ENCODE measurements at places on chromosomes 2 and 18. TPM values are rescaled to one million over a fixed set of nuclear protein-coding genes. Genes with fewer than 3 reads are reported as not detected.

The DYNAP gene
- total RNA-seq: not detected

- DNase-seq: no peak
Observed at GRCh38 chr2:195586062-195586714, 70.8 kb upstream of the SLC39A10 start.

DNA sequence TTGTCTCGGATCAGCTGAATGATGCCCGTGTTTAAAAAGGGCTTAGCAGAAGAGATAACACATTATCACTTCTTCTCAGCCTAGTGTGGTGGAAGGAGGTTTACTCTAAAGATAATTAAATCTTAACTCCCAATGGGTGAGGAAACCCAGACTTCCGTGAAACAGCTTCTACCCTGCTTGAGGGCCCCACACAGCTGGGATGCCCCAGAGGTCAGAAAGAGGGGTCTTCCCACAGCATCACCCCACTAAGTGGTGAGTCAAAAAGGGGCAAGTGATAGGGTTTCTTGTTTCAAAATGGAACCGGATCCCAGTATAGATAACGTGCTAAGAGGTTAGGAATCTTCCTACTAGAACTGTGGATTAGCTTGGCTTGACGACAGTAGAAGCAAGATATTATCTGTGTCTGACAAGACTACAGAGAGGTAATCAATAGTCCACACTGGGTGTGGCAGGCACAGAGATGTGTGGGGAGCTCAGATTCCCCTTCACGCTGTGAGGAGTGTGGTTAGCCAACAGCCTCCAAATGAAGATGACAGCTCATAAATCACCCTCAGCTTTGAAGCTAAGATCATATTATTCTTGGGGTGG, 129.6 kb upstream of the COPS8 start:
- no peak for DNase-seq

GRCh38 chr2:174839662-174840061, 75.4 kb upstream of the CHRNA1 start:
- no peak for DNase-seq

- DNase-seq: no peak
Observed at GRCh38 chr2:204510709-204511420, 34.4 kb upstream of the PARD3B start.

GRCh38 chr18:77671456-77672167, 422.0 kb downstream of the GALR1 start:
- DNase-seq: no peak

- DNase-seq: no peak
Observed at GRCh38 chr2:223870840-223871611, 33.6 kb upstream of the AP1S3 start.

DNA sequence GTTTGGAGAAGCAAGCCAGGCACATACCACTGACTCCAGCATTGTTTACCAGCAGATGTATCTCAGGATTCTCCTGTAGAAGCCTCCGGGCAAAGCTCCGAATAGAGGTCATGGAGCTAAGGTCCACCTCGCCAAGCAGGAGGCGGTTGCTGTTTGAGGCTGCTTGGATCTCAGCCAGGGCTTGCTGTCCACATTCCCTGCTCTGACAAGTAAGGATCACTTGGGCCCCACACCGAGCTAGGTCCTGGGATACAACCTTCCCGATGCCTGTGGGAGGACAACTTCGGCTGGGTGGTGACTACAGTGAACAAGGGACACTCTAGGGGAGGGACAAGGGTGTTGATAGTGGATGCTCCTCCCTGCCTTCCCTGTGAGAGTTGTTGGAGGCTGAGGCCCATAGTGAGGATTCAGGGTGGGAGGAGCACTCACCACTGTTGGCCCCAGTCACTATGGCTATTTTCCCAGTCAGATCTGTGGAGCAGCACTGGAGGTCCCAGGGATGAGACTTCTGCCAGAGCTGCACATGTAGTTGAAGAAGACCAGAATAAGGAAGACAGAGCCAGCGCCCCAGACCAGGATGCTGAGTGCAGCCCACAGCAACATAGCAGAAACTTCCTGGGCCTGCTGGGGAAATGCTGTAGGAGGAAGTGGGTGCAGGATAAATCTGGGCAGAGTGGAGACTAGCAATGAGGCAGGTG, 8.3 kb downstream of the C2orf81 start:
- DNase-seq: no peak

- DNase-seq: no peak
Observed at GRCh38 chr2:210503725-210504191, 27.2 kb upstream of the LANCL1 start.

DNA sequence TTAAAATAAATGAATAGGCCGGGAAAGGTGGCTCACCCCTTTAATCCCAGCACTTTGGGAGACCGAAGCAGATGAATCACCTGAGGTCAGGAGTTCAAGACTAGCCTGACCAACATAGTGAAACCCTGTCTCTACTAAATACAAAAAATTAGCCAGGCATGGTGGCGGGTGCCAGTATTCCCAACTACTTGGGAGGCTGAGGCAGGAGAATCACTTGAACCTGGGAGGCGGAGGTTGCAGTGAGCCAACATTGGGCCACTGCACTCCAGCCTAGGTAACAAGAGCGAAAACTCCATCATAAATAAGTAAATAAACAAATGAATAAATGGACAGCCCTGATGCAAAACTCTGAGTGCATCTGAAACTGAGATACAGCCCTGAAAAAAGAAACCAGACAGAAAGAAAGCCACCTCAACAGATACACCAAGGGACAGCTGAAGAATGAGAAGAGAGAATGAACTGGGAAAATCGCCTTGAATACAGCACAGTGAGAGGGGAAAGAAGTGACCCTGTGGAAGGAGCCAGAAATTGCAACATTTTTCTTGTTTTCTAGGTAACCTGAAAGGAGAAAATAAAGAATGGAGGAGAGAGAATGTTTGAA, 64.4 kb downstream of the TRABD2A start:
- no peak for DNase-seq

The RNF181 gene
- 74.5 TPM for total RNA-seq

GRCh38 chr2:24957221-24957620, 14.5 kb downstream of the DNAJC27 start:
- DNase-seq: no peak

DNA sequence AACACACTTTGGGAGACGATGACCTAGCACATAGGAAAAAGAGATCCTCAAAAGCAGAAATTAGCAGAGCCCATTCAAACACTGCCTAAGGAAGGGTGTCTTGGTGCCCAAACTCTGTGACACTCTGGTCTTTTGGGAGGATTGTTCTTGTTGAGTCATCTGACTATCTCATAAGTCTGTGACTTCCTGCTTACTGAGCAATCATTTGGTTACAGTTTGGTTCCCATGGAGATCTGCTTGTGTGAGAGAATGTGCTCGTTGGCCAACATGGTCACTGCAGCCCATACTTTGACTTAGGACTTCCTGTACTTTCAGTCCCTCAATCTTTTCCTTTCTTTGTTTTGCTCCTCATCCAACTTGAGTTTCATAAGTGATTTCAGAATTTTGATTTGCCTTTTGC, 602.9 kb downstream of the NYAP2 start:
- DNase-seq: peak; percentile 42

The APOB gene
- 8.5 TPM for total RNA-seq

- no peak for DNase-seq
Observed at GRCh38 chr2:119792907-119793312, 33.2 kb downstream of the PTPN4 start.

DNA sequence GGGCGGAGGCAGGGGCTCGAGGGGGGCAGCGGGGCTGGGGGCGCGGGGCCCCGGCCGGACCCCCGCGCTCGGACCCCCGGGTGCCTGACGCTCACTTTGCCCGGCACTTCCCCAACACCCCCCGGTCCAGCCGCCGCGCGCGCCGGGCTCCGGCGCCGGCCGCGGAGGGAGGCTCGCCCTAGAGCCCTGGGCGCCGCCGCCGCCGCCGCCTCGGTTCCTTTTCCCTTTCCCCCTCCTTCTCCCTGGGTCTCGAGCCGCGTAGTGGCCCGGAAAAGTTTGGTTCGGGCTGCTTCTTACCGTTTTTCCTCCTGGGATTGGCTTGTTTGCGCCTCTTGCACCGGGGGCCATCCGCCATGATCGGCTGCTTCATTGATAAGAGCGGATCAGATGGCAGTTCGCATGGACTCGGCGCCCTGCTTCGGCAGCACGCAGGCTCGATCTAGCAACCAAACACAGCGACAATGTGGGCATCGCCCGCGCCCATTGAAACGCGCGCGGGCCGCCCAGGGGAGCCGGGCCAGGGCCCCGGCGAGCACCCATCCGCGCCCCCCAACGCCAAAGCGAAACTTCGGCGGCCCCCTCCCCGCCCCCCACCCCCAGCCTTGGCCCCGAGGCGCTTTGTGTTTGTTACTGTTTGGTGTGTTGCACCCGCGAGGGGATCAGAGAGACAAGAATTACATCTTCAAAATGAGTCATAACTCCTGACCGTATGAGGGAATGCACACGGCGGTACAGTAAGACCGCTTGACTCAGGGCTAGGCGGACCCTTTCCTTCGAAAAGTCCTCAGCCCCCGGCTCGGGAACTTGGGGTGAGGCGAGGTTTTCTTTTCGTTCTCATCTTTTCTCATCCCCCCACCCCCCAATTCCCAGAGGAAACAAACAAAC, 2.7 kb downstream of the ZEB2 start:
- peak; percentile 77 for DNase-seq

The ZDBF2 gene
- 6.7 TPM for total RNA-seq

- DNase-seq: no peak
Observed at GRCh38 chr2:65108780-65109179, 21.1 kb downstream of the RAB1A start.

GRCh38 chr2:192267484-192267883, 72.8 kb upstream of the TMEFF2 start:
- no peak for DNase-seq

DNA sequence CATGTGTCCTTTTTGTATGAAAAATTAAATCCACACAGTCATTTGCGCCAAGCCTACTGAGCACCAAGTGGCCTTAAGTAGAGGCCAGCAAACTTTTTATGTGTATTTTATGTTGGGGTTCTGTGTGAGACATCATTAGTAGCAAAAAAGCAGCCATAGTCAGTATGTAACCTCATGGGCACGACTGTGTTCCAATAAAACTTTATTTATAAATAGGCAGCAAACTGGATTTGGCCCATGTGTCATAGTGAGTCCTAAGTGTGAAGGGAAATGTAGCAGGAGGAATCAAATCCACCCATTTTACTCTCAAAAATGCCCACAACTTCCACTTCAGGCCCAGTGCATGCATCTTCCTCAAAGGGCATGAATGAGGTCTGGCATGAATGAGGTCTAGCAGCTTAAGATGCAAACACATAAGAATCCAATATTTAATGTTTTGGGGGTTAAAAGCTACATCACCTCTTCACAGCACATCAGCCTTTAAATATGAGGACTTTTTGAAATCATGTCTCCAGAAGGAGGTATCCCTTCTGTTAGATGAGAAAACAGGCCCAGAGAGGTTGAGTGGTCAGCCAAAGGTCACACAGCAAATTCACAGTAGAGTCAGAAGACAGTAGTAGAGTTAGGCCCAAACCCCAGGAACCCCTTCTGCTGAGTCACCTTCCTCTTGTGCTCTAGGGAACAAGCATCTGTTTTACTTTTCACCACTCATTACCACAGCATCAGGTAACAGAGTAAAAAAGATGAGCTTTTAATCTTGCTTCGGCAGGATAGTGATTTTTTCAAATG, 45.6 kb downstream of the MREG start:
- DNase-seq: no peak

GRCh38 chr2:176834226-176834625, 378.4 kb upstream of the HNRNPA3 start:
- no peak for DNase-seq

DNA sequence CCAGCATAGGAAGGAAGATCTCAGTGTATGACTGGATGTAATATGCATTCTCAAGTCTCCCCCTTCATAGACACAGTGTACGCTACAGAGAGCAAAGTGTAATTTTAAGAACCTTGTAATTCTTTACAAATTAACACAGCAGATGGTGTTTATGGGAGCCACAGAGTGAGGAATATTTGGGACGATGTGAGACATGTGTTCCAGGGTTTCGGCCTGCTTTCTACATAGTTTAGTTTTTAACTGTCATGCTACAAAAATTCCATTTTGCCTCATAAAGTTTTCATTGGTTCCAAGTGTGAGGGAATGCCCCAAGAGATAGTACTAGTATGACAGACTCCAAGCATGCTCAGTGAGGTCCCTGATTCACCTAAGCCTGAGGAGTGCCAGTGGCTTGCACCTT, 76.2 kb upstream of the LRRTM1 start:
- no peak for DNase-seq

DNA sequence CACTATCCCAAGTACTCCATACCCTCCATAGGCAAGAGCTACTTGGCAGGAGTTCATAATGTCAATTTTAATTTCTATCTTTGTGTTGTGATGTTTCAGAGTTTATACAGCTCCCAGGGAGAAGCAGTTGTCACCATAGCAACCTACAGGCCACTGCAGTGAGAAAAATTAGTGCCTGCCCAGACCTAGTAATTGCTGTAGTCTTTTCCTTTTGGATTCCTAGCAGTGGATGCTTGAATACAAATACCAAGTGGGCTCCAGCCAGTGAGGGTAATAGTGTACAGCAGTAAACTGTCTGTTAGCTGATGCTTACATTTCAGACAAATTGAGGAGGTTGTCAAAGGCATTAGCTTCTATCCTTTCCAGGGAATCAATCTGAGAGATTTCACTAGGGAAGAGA, 26.7 kb downstream of the LHCGR start:
- no peak for DNase-seq

- DNase-seq: no peak
Observed at GRCh38 chr2:231341100-231341499, 54.4 kb upstream of the B3GNT7 start.

GRCh38 chr2:27080140-27080469, 1.7 kb downstream of the EMILIN1 start:
- DNase-seq: peak; percentile 39

- DNase-seq: no peak
Observed at GRCh38 chr2:65980531-65980930, 454.4 kb upstream of the MEIS1 start.

GRCh38 chr18:74496508-74497323, 553 bp downstream of the CNDP2 start:
- peak; percentile 81 for DNase-seq

Measured in Right ventricle myocardium superior (tissue), 1 donor.